ENCODE measurements at places on chromosomes 16 and 17. TPM values are rescaled to one million over a fixed set of nuclear protein-coding genes. Genes with fewer than 3 reads are reported as not detected.

DHX38 gene
- 92.8 TPM for total RNA-seq

KRT17 gene
- total RNA-seq = 15.1 TPM

C16orf82 gene
- not detected for total RNA-seq

PRR11 gene
- 20.7 TPM for total RNA-seq

TPSAB1 gene
- total RNA-seq = not detected

ESRP2 gene
- total RNA-seq = 0.99 TPM

HASPIN gene
- 5.1 TPM for total RNA-seq

TRIM25 gene
- 54.6 TPM for total RNA-seq

METTL2A gene
- 16.7 TPM for total RNA-seq

CTF1 gene
- 6.1 TPM for total RNA-seq

RNF112 gene
- 1.7 TPM for total RNA-seq
